ENCODE measurements at places on chromosomes 6 and 20. TPM values are rescaled to one million over a fixed set of nuclear protein-coding genes. Genes with fewer than 3 reads are reported as not detected.
A peak's percentile ranks its signal among the peaks of the same experiment; 100 is the strongest.

DNA sequence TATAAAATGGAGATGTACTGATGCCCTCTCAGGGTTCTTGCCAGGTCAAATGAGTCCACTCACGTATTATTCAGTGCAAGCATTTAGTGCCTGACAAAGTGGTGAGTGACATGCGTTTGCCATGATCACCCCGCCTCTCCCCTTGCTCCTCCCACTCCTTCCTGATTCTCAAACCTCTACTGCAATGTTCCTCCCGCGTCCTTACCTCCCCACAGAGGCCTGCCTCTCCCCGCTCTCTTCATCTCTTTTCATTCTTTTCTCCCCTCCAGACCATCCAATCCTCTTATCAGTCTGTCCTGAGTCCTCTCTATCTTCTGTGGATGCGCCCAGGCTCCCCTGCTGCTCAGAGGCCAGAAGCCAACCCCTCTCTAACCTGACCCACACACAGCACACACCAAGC, 40.7 kb downstream of the KCNK5 start:
- DNase-seq = no peak

- DNase-seq = peak; percentile 21
Measured at GRCh38 chr20:24763386-24764026, 185.6 kb upstream of the CST7 start.

DNA sequence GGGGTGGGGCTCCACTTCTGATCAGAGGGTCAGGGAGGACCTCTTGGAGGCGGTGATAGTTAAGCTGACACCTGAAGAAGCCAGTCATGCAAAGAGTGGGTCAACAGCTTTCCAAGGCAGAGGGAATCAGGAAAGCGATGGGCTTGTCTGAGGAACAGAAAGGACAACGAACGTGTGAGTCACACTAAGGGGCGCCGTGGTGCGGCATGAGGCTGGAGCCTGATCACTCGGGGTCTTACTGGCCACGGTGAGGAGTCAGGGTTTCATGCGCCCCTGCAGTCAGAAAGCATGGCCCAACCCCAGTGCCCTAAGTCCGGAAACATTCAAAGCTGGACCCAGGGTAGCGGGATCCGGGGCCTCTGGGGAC, 50.6 kb upstream of the SLC32A1 start:
- no peak for DNase-seq

Gene GTSF1L
- total RNA-seq = not detected

DNA sequence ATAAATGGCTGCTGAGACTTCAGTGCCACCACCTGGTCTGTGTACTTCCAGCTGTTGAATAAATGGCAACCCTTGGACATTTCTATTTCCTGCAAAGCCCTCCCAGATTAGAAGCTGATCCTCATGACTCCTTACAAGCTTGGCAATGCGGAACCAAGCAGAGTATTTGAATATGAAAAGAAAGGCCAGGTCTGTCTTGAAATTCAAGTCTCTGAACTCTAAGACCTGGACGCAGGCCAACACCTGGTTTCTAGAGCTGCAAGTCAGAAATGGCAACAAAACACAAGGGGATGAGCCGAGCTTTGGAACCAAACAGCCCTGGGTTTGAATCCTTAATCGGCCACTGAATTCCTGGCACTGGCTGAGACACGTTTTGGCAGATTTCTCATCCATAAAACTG, 353.4 kb downstream of the PTPRT start:
- no peak for DNase-seq

Gene CRYBG1
- total RNA-seq = 0.64 TPM

GRCh38 chr6:10633216-10633615, 61.2 kb downstream of the C6orf52 start:
- DNase-seq = no peak

DNA sequence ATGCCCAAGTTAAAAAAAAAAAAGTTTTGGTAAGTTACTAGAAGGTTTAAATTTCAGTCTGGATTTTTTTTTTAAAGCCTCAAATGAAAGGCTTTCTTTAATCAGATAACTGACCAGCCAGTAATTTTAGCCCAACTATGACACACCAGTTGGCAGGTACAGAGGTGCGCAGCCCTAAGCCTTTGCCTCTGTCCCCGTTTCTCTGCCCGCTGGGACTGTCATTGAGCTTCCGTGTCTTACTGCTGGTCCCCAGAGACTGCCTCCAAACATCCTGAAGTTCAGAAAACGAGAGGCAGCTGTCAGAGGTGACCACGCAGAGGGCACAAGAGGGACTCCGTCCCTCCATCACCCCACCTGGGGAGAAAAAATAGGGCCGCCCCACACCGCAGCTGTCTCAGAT, 118.2 kb downstream of the RPS12 start:
- no peak for DNase-seq
